Substantia nigra (tissue), 51 donors: ENCODE measurements at places on chromosomes 6 and 20.
A peak's percentile ranks its signal among the peaks of the same experiment; 100 is the strongest.

DNA sequence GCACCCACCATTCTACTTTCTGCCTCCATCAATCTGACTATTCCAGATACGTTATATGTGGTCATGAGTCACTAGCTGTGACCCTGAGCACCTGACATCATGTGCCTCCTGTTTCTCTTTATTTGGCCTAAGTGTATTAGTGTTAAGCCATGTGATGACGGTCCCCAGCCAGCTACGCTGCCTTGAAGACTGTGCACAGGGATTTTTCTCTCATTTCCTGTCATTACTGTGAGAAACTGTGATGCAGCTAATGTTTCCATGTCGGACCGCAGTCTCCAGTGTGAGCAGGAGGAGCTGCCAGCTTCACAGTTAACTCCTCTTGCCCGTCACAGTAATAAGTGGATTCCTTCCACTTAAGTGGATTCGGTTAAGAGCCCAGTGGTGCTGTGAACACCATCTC, 9.9 kb upstream of the SPATS1 start:
- no peak for DNase-seq

DNA sequence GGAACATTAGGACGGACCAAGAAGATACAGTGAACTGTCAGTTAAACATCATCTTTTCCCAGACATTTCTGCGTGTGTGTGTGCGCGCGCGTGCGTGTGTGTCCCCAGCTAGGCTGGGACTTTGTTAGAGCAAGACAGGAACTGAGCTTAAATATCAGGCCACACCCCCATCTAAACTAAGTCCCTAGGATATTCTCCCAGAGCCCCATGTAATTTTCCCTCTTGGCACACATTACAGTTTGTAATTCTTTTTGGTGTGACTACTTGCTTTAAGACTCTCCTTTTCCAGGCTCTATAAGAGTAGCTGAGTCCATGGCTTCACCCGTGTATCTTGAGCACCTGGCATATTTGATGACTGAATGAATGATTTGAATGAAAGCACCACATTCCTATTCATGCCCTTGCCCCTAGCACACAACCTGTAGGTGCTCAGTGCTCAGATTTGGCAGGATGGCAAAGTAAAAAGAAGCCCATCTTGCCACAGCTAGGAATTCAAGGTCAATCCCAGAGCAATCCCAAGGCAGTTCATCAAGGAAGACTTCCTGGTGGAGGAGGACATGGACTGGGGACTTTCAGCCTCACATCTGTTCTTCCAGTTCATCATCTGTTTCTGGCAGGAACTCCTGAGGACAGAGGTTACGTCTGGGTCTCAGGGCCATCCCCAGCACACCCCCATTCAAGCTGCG, 69.2 kb downstream of the MRPL14 start:
- no peak for DNase-seq

- no peak for DNase-seq
Observed at GRCh38 chr6:121608270-121608669, 172.8 kb downstream of the GJA1 start.

DNA sequence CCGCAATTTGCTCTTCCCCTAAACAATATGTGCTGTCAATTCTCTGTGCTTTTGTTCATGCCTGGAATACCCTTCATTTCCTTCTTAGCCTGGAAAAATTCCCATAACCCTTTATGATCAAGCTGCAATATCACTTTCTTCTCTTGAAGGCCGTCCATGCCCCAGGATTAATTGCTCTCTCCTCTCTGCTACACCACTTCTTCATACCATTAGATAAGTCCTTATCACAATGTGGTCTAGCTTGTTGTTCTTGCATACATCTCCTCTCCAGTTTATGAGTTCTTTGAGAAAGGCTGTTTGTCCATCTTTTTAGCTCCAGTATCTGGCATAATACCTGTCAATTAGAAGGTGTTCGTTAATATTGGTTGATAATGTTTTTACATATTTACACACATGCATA, 111.2 kb upstream of the SAMD5 start:
- DNase-seq, result no peak

- no peak for DNase-seq
Observed at GRCh38 chr6:135798751-135799515, 52.6 kb upstream of the PDE7B start.

GRCh38 chr6:34553750-34554149, 2.4 kb downstream of the SPDEF start:
- no peak for DNase-seq

DNA sequence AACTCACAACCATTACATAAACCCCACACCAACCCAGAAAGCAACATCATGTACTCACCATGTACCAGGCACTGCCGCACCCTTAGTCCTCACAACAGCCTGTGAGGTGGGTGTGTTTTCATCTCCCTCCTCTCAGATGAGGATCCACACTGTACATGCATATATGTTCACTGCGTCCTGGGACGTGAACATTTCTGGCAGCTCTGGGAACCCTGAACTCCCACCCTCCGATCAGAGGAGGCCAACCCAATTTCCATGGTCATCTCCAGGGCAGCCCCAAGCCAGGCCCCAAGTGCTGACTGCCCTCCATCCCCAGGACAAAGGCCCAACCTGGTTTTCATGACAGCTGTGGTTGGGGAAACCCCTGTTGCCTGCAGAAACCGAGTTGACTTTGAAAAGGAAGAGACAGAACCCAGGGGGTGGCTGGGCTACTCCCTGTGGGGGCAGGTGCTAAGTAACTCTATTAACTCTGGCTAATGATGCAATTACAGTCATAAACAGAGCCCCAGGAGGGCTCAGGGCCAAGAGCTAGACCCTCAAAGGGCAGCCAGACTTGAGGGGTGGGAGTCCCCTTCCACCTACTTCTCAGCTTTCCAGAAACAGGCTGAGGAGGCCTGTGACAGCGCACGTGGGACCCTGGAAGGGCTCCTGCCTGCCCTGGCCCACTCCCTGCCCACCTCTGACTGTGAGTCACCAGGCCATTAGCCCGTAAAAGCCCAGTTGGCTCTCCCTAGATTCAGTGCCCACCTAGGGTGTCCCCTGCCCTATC, 2.6 kb downstream of the TFEB start:
- DNase-seq, result peak; percentile 32

DNA sequence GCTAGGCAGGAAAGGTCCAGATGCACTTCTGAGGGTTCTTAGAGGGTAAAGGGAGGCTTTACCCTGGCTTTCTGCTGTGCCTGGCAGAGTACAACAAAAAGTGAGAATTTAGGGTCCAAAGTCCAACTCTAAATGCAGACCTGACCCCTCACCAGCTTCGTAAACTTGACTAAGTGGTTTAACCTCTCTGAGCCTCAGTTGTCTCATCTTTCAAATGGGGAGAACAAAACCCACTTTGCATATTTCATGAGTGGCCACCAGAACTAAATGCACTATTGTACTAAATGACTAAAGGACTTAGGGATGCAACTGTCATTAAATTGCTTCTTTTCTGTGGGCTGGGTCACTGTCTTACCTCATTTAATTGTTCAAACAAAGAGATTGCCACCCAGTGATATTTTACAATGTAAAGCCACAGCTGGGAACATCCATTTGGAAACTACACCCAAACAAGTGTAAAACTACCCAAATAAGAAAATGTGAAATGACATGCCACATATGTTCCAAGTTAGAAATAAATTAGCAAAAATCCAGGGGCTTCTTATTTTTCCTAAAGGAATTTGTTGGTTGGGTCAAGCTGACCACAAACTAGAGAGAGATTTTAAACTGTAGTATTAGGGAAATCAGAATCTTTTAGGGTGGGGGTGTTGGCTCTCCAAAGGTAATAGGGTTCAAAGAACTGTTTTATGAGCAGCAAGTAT, 48.3 kb upstream of the RIN2 start:
- no peak for DNase-seq

DNA sequence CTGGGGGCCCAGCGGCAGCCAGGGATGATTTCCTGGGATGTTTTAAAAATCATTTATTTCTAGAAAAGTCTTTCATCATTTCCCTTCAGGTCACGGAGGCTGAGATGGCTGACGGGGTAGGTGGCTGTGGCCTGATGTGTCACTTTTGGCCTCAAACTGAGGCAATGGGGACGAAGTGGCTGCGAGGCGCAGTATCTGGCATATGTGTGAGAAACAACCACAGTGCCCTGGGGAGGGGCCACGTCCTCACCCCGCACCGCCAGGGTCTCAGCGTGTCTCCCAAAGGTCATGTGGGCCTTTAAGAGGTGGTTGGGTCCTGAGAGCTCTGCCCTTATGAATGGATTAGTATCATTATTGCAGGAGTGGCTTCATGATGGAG, 120.0 kb downstream of the CEBPB start:
- no peak for DNase-seq

DNA sequence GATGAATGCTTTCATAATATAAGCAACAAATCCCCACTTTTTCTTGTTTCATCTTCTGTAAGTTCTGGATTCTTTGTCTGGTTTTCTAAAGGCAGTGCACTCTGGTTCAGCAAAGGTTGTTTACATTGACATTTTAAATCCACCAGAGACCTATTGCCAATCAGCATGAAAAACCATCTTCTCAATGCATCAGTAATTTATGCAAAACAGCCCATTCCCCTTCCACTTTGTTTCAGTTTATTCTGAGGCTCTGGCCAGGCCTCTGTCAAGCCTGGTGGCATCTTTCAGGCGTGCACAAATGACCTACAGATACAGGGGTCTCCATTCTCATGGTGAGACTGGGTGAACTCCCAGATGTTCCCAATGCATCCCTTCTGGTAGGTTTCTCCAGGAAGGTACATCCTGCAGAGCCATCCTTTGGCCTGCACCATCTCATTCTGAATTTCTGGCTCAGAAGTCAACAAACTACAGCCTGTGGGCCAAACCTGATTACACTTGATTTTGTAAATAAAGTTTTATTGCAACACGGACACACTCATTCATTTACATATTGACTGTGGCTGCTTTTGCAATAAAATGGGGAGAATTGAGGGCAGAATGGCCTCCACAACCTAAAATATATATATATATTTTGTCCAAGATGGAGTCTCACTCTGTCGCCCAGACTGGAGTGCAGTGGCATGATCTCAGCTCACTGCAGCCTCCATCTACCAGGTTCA, 405.4 kb downstream of the PREX1 start:
- no peak for DNase-seq

DNA sequence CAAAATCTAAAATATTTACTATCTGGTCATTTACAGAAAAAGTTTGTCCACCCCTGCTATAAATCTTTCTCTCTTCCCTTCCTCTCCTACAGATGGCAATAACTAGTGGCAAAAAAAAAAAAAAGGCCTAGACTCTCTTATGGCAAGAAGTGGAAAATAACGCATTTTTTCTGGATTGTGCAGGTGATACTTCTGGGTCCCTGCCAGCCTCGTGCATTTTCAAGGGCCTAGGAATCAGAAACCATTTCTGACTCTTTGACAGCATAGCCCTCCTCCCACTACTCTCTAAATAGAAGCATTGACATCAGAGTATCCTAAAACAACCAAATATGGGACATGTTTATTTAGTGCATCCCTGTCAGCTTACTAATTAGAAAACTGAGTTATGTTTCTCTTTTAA, 251.0 kb downstream of the KHDC1L start:
- DNase-seq, result no peak

DNA sequence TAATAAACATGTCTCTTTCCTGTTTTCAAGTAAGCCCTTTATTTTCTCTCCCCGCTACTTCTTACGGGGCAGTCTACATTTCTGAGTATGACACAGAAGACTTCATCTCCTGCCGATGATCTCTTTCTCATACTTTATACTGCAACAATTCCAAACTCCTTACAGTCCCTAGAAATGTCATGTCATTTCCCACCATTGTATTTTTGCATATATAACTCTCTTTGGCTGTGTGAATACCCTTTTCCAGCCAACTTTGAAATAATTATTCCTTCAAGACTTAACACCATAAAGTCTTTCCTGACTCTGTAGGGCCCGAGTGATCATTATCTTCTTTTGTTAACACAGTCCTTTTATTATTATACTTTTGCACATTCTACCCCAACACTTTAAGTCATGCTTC, 72.1 kb downstream of the SHPRH start:
- no peak for DNase-seq

DNA sequence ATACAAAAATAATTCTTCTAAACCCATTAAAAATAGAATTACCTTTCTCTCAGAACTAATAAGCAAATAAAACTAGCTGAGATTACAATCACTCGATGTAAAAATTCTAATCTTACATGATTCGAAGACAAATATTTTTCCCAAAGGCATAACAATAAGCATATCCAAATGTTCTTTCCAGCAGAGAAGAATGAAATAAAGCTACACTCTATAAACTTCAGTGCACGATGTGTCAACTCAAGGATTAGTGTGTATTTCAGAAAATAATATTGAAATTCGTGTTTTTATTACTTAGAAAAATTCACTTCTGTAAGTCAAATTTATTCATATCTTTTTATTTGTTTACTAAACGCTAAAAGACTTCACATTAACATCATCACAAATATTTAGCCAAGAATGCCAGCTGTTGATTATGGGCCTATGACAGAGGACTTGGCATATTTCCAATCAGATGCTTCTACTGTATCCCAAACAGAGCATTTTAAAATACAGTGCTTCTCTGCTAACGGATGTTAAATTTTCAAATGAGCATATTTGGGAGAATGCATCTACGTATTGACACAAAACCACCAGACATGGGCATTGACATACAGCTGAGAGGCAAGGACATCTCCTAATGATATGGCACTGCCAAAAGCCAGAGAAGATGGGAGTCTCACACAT, 54.7 kb upstream of the PDE7B start:
- no peak for DNase-seq
